ENCODE measurements at places on chromosomes 3 and 15. TPM values are rescaled to one million over a fixed set of nuclear protein-coding genes. Genes with fewer than 3 reads are reported as not detected.

ONECUT1 gene
- not detected for total RNA-seq

DNA sequence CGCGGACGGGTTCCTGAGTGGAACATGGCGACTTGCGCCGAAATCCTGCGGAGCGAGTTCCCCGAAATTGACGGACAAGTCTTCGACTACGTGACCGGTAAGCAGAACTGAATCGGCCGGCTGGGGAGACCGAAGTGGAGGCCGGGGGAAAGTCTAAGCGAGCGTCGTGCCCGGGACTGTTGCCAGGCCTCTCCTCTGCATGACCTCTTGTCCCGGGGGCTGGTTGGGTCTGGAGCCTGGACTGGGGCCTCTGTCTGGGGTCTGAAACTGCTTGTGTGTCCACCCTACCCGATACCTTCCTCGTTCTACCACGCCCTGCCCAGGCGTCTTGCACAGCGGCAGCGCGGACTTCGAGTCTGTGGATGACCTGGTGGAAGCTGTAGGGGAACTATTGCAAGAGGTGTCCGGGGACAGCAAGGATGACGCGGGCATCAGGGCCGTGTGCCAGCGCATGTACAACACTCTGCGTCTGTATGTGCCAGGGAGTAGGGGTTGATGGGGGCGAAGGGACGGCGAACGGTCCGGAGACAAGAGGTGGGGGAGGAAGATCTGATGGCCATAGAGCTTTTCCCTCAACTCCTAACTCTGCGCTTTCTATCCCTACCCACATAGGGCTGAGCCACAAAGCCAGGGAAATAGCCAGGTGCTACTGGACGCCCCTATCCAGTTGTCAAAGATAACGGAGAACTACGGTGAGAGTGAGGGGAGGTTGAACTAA, at the start of gene ABCF3:
Gene ABCF3 (plus strand): TSS at position 16 of the 718 bp plus-strand sequence. CDS start 9 bp downstream, at position 25.
- no peaks in the 10 kb centered on the region for H3K4me1 ChIP-seq
- H3K36me3 ChIP-seq = peaks cover 8% of the 10 kb centered on the region
- H3K4me3 ChIP-seq = peak within 1 kb of the TSS; percentile 93
- no peaks in the 10 kb centered on the region for H3K27me3 ChIP-seq

ADGRG7 gene
- not detected for total RNA-seq

DNA sequence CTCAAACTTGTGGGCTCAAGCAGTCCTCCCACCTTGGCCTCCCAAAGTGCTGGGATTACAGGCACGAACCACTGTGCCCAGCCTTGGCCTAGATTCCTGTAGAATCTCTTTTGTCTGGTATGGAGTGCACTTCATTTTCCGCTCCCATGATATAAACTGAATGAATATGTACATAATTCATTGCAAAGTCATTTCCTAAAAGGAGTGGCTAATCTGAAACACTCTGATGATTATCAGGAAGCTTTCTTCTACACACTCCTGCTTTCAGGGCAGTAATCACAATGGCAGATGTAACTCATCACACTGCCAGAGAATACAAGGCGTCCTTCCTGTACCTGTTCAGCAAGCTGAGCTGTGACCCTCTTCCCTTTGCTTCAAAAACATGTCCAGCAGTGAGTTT, 28.6 kb downstream of the RLBP1 start:
- H3K4me3 ChIP-seq = no peak overlapping the region
- H3K4me1 ChIP-seq = no peaks in the 10 kb centered on the region
- no peak overlapping the region for H3K27ac ChIP-seq
- no peaks in the 10 kb centered on the region for H3K27me3 ChIP-seq
- no peak for DNase-seq

CCR9 gene
- total RNA-seq = not detected

- no peaks in the 10 kb centered on the region for H3K27me3 ChIP-seq
- H3K4me3 ChIP-seq = no peak overlapping the region
- no peaks in the 10 kb centered on the region for H3K4me1 ChIP-seq
- no peak for DNase-seq
- no peak overlapping the region for H3K27ac ChIP-seq
Observed at GRCh38 chr15:52133510-52134220, 21.1 kb upstream of the BCL2L10 start.

HYAL1 gene
- 16.1 TPM for total RNA-seq

DNA sequence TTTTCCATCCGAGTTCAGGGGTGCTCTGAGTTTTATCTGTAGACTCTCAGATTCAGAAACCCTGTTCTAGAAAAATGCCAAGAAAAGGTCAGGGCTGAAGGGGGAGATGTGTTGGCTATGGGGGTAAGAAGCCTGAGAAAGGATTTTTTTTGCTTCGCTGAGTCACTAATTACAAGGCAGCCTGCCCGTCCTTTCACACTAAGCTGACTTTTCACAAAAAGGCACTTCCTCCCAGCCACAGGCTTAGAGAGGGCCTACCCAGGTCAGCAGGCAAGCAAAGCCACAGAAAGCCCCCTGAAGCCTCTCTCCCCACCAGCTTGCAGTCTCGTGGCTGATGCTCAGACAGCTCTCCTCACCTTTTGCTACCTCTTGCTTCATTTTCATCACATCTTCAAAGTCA, 192.6 kb upstream of the PRICKLE2 start:
- no peaks in the 10 kb centered on the region for H3K36me3 ChIP-seq
- H3K4me1 ChIP-seq = no peaks in the 10 kb centered on the region
- H3K27ac ChIP-seq = no peak overlapping the region
- no peak for DNase-seq
- no peaks in the 10 kb centered on the region for H3K27me3 ChIP-seq

MB21D2 gene
- 4.0 TPM for total RNA-seq

- no peaks in the 10 kb centered on the region for H3K27me3 ChIP-seq
- no peak overlapping the region for H3K4me3 ChIP-seq
- H3K36me3 ChIP-seq = no peaks in the 10 kb centered on the region
- H3K4me1 ChIP-seq = no peaks in the 10 kb centered on the region
- H3K27ac ChIP-seq = no peak overlapping the region
Observed at GRCh38 chr3:72519946-72520604, 328.2 kb downstream of the SHQ1 start.

TXNRD3 gene
- total RNA-seq = 19.3 TPM

GRCh38 chr3:42613462-42613861, 13.0 kb downstream of the NKTR start:
- DNase-seq = no peak
- H3K27ac ChIP-seq = no peak overlapping the region
- no peaks in the 10 kb centered on the region for H3K4me1 ChIP-seq
- H3K36me3 ChIP-seq = no peaks in the 10 kb centered on the region
- H3K4me3 ChIP-seq = no peak overlapping the region

DNA sequence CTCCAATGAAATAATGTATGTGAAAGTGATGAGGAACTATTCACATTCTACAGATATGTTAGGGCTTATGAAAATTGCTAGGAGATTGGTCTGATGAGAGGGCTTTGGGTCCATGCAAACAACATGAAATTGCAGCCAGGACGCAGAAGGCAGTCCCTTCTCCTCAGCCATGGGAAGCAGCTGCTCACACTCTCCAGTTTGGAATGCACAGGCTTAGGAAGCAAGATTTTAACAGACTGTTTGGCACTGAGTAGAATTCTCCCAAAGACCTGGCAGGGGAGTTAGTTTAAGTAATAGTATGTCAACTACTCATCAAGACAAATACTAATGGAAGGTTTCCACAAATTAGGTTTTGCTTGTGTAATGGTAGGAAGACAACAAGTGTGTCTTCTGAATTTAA, 500.7 kb upstream of the ARRDC4 start:
- no peaks in the 10 kb centered on the region for H3K36me3 ChIP-seq
- no peaks in the 10 kb centered on the region for H3K27me3 ChIP-seq
- no peak overlapping the region for H3K4me3 ChIP-seq
- DNase-seq = no peak
- H3K4me1 ChIP-seq = no peaks in the 10 kb centered on the region

DNA sequence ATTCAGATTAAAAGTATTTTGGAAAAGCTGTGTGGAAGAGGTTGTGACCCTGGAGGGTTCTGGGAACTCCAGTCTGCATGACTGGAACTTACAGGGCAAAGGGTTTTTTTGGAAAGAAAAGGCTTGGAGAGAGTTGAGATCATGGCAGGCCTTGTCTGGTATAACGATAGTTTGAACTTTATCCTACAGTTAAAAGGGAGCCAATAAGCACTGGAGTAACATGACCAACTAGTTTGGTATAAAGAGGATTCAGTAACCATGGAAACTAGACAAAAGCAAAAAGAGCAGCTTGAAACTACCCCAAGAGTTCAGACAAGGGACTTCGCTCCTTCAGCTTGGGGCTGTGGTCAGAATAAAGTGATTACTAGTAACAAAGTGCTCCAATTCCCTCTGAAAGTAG, 151.2 kb upstream of the TMCO5A start:
- no peaks in the 10 kb centered on the region for H3K27me3 ChIP-seq
- no peaks in the 10 kb centered on the region for H3K4me1 ChIP-seq
- no peak for DNase-seq
- no peak overlapping the region for H3K4me3 ChIP-seq
- H3K27ac ChIP-seq = no peak overlapping the region
- H3K36me3 ChIP-seq = no peaks in the 10 kb centered on the region

TGM4 gene
- total RNA-seq = not detected

- H3K4me1 ChIP-seq = peaks cover 4% of the 10 kb centered on the region
- H3K36me3 ChIP-seq = no peaks in the 10 kb centered on the region
- no peak for DNase-seq
- H3K27ac ChIP-seq = no peak overlapping the region
- no peak overlapping the region for H3K4me3 ChIP-seq
Observed at GRCh38 chr15:69392352-69392751, 21.8 kb upstream of the KIF23 start.

DNA sequence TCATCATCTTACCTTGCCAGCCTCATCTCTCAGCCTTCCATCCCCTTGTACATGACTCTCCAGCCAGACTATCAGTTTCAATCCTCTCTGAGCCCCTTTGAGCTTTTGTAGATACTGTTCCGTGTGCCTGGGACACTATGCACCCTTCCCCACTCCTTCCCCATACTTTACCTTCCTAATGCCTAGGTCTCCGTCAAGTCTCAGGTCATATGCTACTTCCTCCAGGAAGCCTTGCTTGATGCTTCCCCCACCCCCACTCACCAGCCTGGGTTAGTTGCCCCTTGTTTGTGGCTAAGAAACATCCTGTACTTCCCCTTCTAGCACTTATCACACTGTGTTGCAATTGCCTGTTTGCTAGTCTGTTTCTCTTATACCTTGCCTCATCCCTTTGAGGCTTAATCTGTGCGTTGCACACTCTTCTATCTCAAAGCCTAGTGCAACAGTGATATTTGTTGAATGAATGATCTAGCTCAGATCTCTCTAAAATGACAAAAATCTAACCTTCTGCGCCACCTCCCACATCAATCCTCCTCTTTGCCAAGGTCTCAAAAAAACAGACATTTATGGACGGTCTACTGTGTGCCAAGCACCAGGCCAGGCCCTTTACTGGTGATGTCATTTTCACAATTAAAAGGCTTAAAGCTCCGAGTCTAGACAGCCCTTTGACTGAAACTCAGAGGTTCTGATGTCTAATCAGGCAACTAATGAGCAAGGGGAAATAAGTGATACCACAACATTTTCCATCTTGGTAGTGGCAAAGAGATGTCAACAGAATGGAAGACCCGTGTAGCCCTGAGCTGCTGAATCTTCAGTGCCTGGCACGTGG, 6.5 kb upstream of the USP3 start:
- no peaks in the 10 kb centered on the region for H3K36me3 ChIP-seq
- no peak for DNase-seq
- no peak overlapping the region for H3K27ac ChIP-seq
- H3K4me3 ChIP-seq = no peak overlapping the region

GRCh38 chr15:42274702-42274989, 1.4 kb upstream of the TMEM87A start:
- H3K4me1 ChIP-seq = no peaks in the 10 kb centered on the region
- peak overlapping the region; percentile 99 for H3K27ac ChIP-seq
- H3K27me3 ChIP-seq = no peaks in the 10 kb centered on the region

DNA sequence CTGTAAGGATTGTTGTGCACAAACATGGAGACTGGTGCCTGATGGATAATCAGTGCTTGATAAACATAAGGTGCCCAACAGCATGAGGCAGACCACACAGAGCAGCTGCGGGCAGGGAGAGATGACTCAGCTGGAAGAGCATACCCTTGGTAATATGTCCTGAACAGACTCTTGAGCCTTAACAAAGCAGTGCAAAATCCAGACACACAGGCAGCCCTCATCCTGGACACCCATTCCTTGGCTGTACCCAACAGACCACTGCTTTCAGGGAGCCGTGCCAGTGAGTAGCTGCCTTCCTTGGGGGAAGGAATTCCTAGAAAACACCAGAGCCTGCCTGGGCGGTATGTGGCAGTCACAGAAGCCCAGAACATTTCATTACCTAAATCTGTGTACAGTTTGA, 156.2 kb downstream of the CLSTN2 start:
- no peaks in the 10 kb centered on the region for H3K4me1 ChIP-seq
- H3K27me3 ChIP-seq = no peaks in the 10 kb centered on the region
- no peak overlapping the region for H3K4me3 ChIP-seq
- no peaks in the 10 kb centered on the region for H3K36me3 ChIP-seq
- H3K27ac ChIP-seq = no peak overlapping the region
- peak; percentile 17 for DNase-seq

GRCh38 chr3:81734742-81735141, 26.7 kb downstream of the GBE1 start:
- no peak for DNase-seq
- H3K27ac ChIP-seq = no peak overlapping the region
- H3K4me1 ChIP-seq = no peaks in the 10 kb centered on the region
- H3K4me3 ChIP-seq = no peak overlapping the region
- H3K27me3 ChIP-seq = no peaks in the 10 kb centered on the region

DNA sequence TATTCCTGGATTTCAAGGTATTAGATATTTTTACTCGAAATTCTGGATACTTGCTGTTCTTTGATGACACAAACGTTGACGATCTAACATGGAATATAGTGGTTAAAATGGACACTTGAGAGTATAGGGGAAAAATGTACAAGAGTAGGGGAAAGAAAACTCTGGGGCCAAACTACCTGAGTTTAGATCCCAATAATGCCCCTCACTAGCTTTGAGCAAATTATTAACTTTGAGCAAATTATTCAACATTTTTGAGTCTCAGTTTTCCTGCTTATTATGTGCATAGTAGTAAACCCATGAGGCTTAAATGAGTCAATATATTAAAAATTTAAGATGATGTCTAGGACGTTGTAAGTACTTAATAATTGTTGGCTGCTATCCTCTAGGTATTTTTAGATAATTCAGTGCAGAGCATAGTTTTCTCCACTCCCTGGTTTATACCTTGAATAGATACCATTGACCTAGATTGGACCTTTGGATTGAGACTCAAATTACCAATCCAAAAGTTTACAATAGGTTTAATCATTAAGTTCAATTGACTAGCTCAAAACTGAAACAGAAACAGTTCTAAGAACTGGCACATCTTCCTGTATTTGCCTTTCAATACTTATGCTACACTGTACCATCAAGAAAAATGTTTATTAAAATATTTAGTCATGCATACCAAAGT, 4.5 kb downstream of the ADGRG7 start:
- no peak overlapping the region for H3K27ac ChIP-seq
- no peaks in the 10 kb centered on the region for H3K27me3 ChIP-seq
- no peaks in the 10 kb centered on the region for H3K36me3 ChIP-seq
- no peaks in the 10 kb centered on the region for H3K4me1 ChIP-seq

- no peak overlapping the region for H3K4me3 ChIP-seq
- no peak for DNase-seq
- H3K27me3 ChIP-seq = no peaks in the 10 kb centered on the region
- H3K27ac ChIP-seq = no peak overlapping the region
- no peaks in the 10 kb centered on the region for H3K36me3 ChIP-seq
Observed at GRCh38 chr3:181616088-181617070, 95.3 kb upstream of the SOX2 start.

Measured in breast epithelium (tissue), 4 donors.